ENCODE measurements at places on chromosomes 6 and 20.

GRCh38 chr20:57465486-57465885 lies 59.5 kb downstream of the CTCFL start:
- no peak for DNase-seq

DNA sequence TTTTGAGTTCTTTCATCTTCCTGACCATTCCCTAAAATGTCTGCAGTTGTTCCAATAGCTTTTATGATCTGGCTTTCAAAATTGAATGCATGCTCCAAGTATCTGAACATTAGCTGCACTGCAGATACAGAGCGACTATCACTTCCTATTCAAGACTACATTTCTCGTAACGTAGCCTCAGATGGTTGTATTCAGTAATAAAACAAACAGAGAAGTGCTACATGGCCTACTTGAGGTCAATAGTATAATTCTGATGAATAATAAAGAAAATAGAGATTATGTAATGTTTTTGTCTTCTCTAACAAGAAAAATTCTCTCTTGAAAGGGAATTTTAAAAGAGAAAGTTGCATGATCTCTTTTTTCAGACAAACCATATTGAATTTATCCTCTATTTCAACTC lies 333.9 kb upstream of the IRAK1BP1 start:
- no peak for DNase-seq

- DNase-seq, result no peak
These were observed 37.6 kb upstream of the PHIP start for GRCh38 chr6:79115553-79116182.

DNA sequence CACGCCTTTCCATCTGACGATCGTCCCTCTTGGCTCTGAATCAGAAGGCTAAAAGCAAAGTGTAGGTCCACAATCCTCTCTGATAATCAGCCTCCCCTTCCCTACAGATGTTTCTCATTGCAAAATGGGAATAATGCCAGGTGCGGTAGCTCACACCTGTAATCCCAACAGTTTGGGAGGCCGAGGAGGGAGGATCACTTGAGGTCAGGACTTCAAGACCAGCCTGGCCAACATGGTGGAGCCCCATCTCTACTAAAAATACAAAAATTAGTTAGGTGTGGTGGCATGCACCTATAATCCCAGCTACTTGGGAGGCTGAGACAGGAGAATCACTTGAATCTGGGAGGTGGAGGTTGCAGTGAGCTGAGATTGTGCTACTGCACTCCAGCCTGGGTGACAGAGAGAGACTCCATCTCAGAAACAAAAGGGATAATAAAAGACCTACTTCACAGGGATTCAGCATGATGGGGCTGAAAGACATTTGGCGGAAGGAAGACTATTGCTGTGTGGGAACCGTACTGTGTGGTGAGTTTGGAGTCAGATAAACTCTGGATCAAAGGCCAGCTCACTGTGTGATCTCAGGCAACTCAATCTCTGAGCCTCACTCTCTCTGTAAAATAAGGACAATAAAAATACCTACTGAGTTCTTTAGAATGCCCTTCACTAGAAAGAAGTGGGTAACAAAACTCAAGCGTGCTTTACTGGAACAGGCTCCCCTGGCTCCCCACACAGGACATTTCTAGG lies 15.9 kb upstream of the SLC9A8 start:
- no peak for DNase-seq

All from hematopoietic multipotent progenitor cell treated with erythropoietin and hydrocortisone succinate and interleukin-3 and kit ligand, for 4 days (in vitro differentiated cells).